Activated CD4-positive, alpha-beta T cell treated with anti-CD3 and anti-CD28 coated beads, Interleukin-2, amount 10 ng/mL, durations not matched to agents 24 days and 14 days (primary cell): ENCODE measurements at places on chromosomes 11 and 22. TPM values are rescaled to one million over a fixed set of nuclear protein-coding genes. Genes with fewer than 3 reads are reported as not detected.

CCDC88B gene
- total RNA-seq, result 116 and 119 TPM in 2 replicates

OR51E2 gene
- total RNA-seq, result not detected in 2 replicates

PCF11 gene
- 61.0 and 65.1 TPM in 2 replicates for total RNA-seq

ACRV1 gene
- total RNA-seq, result not detected in 2 replicates

DNA sequence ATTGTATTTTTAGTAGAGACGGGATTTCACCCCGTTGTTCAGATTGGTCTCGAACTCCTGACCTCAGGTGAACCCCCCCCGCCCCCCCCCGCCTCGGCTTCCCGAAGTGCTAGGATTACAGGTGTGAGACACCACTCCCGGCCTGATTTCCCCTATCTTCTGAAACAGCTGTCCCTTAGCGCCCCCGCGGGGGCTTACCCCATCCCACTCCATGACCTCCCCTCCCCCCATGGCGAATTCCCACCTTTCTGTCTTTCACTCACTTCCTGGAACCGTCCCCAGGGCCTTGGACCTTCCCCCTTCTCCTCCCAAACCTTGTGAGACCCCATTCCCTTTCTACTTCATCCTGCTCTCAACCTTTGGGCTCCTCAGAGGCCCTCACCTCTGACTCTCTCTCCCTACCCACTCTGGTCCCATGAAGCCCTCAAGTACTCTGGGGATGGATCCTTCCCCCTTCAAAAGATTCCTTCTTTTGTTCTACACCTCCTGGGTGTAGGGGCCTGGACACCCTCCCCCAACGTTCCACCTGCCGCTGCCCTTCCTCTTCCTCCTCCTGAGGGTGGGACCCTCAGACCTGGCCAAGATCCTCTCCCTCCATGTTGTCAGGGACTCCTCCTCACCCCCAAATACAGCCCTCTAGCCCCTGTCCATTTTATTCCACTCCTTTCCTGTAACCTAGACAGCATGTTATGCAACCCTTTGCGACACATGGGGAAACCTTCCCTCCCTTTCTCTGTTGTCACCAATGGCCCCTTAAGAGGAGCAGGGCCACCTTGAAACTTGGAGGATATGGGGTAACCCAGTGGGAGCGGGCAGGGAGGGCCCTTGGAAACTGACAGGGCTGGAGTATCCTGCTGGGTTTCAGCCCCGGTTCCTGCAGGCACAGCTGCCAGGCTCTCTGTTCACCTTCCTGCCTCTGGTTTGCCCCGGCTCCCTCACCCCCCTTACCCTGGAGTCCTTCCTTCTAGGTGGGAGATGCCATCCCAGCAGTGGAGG lies 1.1 kb downstream of the PRDX5 start:
- no peak for DNase-seq

- DNase-seq, result no peak
Observed at GRCh38 chr11:64443001-64443400, 84.0 kb downstream of the RPS6KA4 start.

DNA sequence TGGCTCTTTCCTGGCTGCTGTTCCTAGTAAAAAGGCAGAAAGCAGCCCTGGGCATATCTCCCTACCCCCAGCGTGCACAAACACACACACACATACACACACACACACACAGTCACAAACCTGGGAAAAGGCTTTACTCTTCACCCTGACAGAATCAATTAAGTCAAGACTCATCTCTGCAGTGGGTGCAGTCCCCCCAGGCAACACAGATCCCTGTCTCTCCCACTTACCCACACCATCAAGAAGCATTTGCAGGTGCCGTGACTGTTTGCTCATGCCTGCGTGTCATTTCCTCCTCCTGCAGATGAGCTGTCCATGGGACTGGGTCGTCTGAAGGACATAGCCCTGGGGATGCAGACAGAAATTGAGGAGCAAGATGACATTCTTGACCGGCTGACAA lies 28.6 kb downstream of the SNAP29 start:
- DNase-seq, result no peak

- no peak for DNase-seq
Observed at GRCh38 chr11:60251485-60252212, 8.7 kb upstream of the MS4A4E start.

GRCh38 chr11:108278954-108279353 lies 56.1 kb downstream of the ATM start:
- DNase-seq, result no peak
